Thymus (tissue), 14 donors: ENCODE measurements at places on chromosomes 2 and 18.

DNA sequence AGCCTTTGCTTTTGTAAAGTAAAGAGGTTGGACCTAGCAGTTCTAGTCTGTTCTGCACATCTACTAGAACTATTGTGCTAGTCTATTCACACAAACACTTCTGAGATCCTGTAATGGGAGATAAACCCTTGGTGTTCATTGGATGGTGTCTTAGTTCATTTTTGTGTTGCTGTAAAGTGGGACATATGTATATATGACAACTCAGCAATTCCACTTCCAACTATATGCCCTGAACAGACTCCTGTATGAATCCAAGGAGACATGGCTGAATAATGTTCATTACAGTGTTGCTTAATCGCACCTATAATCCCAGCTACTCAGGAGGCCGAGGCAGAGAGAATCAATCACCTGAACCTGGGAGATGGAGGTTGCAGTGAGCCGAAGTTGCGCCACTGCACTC, 23.3 kb downstream of the HK2 start:
- peaks cover 12% of the 10 kb centered on the region for H3K4me1 ChIP-seq
- peaks cover 4% of the 10 kb centered on the region for H3K36me3 ChIP-seq
- no peak overlapping the region for H3K27ac ChIP-seq
- no peak overlapping the region for H3K4me3 ChIP-seq
- DNase-seq: no peak

DNA sequence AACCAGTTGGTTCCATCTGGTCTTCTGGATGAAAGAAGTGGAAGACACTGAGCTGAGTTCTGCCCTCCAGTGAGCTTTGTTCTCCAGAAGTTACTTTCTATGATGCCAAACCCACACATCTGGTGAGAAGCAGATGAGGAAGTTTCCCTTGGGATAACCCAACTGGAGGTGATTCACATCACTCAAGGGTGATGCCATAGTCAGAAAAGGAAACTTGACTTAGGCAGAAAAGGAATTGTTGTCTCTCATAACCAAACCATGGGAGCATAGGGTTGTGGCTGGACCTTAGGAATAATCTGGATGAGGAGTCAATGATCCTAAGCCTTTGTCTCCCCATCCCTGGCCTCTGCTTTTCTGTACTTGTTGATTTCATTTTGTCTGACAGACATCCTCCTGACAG, 43.7 kb downstream of the CDC42EP3 start:
- H3K36me3 ChIP-seq: no peaks in the 10 kb centered on the region
- H3K27ac ChIP-seq: no peak overlapping the region
- H3K4me3 ChIP-seq: no peak overlapping the region
- no peaks in the 10 kb centered on the region for H3K27me3 ChIP-seq

DNA sequence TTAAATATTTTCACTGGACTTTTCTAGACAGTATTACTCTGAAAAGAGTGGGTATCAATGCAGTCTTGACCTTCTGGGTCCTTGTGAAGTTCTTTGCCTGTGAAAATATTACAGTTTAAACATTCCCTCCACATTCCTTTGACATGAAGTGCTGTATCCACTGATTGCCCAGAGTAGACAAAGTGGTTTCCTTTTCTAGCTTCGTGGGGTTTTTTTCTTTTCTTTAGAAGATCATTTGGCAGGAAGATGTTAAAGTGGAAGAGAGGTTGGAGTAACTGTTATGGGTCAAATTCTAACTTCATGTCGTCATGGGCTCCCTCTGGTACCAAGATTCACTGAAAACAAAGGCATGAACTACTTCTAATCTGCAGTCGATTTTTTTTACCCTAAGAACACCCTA, 496.9 kb downstream of the EPHA4 start:
- no peaks in the 10 kb centered on the region for H3K4me1 ChIP-seq
- H3K27ac ChIP-seq: no peak overlapping the region
- no peaks in the 10 kb centered on the region for H3K27me3 ChIP-seq
- DNase-seq: no peak
- H3K36me3 ChIP-seq: no peaks in the 10 kb centered on the region

- no peaks in the 10 kb centered on the region for H3K36me3 ChIP-seq
- no peak overlapping the region for H3K4me3 ChIP-seq
- peaks cover 23% of the 10 kb centered on the region for H3K4me1 ChIP-seq
- no peaks in the 10 kb centered on the region for H3K27me3 ChIP-seq
- peak overlapping the region; percentile 15 for H3K27ac ChIP-seq
Measured at GRCh38 chr2:62467475-62468321, 38.3 kb downstream of the TMEM17 start.

DNA sequence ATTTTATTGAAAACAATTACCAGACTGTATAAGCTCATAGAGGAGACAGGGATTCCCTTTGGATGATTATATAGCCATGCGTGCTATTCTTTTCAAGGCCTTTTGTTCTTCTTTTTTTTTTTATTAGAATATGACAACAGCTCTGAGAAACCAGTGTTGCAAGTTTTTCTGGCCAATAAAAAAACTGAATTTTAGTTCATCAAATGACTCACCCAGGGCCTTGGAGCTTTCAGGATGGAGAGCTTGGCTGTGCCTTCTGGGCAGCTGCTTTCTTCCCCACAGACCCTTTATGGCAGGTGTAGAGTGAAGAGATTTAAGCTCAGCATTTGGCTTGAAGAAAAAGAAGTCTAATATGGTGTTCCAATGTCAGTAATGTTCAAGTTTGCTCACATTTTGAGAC, 497.9 kb upstream of the FANCL start:
- no peaks in the 10 kb centered on the region for H3K4me1 ChIP-seq
- H3K4me3 ChIP-seq: no peak overlapping the region
- H3K27me3 ChIP-seq: no peaks in the 10 kb centered on the region
- no peak for DNase-seq
- no peak overlapping the region for H3K27ac ChIP-seq

DNA sequence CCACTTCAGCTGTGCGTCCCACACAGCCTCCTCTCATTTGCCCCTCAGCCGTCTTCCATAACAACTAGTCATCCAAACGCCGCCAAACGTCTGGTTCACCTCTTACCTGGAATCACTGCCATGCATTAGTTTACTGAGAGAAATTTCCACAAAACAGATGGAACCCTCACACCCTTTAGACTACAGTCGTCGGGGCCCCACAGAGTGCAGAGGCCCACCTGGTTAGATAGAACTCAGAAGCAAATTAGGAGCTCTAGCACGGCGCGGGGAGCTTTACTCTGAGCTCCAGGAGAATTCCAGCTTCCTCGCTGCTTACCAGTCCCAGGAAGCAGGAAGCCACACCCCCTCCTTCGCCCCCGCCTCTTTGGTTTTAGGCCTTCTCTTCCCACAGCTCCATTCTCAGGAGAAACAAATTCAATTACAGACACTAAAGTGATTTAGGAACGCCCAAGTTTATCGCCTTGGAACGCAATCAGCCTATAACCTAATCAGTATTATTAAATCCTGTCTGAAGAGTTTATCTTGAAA, 9.4 kb downstream of the RNU2-63P start:
- no peak for DNase-seq
- no peaks in the 10 kb centered on the region for H3K27me3 ChIP-seq
- H3K4me3 ChIP-seq: no peak overlapping the region

GRCh38 chr2:240886678-240887609, 9.0 kb downstream of the MAB21L4 start:
- H3K27ac ChIP-seq: no peak overlapping the region
- no peaks in the 10 kb centered on the region for H3K36me3 ChIP-seq
- no peak for DNase-seq
- H3K4me3 ChIP-seq: no peak overlapping the region

GRCh38 chr2:235106874-235107639, 155.2 kb downstream of the SH3BP4 start:
- no peak for DNase-seq
- no peak overlapping the region for H3K4me3 ChIP-seq
- no peaks in the 10 kb centered on the region for H3K4me1 ChIP-seq
- no peak overlapping the region for H3K27ac ChIP-seq

DNA sequence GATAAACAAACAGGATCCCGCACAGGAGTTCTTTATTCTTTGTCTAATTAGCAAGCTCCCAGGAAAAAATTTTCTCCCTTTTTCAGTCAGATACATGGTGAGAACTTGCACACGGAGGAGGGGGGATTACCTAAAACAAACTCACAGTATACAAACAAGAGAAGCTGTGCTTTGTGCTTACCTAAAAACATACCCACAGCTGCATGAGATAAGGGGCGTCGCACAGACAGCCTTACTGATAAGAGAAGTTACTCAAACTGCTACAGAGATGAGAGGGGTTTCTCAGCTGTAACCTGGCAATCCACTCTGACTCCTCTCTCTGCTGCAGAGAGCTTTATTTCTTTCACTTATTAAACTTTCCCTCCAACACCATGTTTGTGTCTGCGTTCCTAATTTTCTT, 32.9 kb upstream of the ST3GAL5 start:
- peak; percentile 63 for DNase-seq
- no peak overlapping the region for H3K4me3 ChIP-seq
- H3K36me3 ChIP-seq: no peaks in the 10 kb centered on the region
- H3K4me1 ChIP-seq: peaks cover 16% of the 10 kb centered on the region

DNA sequence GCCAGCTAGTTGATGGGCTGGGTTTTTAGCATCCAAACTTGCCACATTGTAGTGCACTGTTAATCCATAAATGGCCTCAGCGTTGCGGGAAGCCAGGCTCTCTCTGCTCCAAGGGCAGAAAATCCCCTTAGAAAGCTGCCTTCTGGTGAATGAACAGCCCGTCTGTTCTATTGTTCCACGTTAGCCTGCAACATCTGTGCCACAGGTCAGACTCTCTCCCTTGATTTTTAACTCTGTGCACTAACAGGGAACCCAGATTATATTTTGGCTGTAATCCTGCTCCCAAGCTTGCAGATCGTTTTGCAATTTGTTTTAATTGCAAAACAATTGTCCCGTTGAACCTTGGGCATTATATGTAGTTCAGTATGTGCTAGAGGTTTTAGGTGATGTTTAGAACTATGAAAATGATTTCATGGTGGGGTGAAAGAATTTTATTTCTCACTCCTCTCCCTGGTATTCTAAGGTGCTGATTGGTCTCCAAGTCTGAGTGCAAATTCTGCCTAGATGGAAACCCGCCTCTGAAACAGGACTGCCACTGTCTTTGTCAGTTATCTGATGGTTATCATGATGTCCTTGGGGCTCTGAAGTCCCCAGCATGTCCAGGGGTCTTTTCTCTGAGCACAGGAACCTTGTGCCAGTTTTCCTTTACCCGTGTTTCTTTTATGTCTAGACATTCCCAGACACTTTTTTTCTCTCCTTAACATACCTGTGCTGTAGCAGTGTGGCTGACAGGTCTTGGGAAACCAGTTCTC, 106.6 kb downstream of the MAP4K4 start:
- H3K4me1 ChIP-seq: peaks cover 9% of the 10 kb centered on the region
- no peak overlapping the region for H3K27ac ChIP-seq
- no peaks in the 10 kb centered on the region for H3K27me3 ChIP-seq
- peaks cover 14% of the 10 kb centered on the region for H3K36me3 ChIP-seq

- H3K27me3 ChIP-seq: no peaks in the 10 kb centered on the region
- no peak overlapping the region for H3K4me3 ChIP-seq
- no peak for DNase-seq
- no peaks in the 10 kb centered on the region for H3K4me1 ChIP-seq
- H3K27ac ChIP-seq: no peak overlapping the region
- H3K36me3 ChIP-seq: no peaks in the 10 kb centered on the region
Measured at GRCh38 chr2:141280037-141280436, 850.8 kb downstream of the LRP1B start.

- no peaks in the 10 kb centered on the region for H3K4me1 ChIP-seq
Measured at GRCh38 chr2:186576614-186577013, 13.2 kb upstream of the ITGAV start.

DNA sequence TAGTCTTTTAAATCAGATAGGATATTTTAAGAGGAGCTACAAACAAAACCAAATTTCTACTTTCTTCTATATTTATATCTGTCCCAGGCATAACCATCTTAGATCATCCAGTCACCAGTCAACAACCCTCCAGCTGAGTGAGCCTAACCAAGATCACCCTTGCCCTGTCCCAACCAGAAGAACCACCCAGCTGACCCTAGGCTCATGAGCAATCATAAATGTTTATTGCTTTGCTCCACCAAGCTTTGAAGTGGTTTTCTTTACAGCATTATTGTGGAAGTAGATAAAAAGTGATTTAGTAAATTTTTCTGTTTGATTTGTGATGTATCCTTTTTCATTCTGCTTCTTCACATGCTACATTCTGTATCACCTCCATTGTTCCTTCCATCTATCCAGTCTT, 167.2 kb upstream of the PIEZO2 start:
- no peaks in the 10 kb centered on the region for H3K27me3 ChIP-seq
- no peak overlapping the region for H3K27ac ChIP-seq
- no peak for DNase-seq
- H3K4me3 ChIP-seq: no peak overlapping the region
- H3K4me1 ChIP-seq: no peaks in the 10 kb centered on the region
